ENCODE measurements at places on chromosomes 12 and 14. TPM values are rescaled to one million over a fixed set of nuclear protein-coding genes. Genes with fewer than 3 reads are reported as not detected.

Gene CLEC4C
- not detected for total RNA-seq

Gene LAG3
- total RNA-seq: 0.58 TPM

Gene FOXG1
- total RNA-seq: not detected

Gene CHST11
- total RNA-seq: 5.3 TPM

Gene LRCOL1
- not detected for total RNA-seq

Gene NCKAP5L
- total RNA-seq: 23.1 TPM

Gene IL26
- total RNA-seq: not detected

Gene M6PR
- 130 TPM for total RNA-seq

Gene ATXN2
- total RNA-seq: 70.6 TPM

Gene ANKRD33
- total RNA-seq: not detected

Gene KRT86
- total RNA-seq: 45.1 TPM

Gene USP30
- 4.0 TPM for total RNA-seq

Gene LRRC43
- not detected for total RNA-seq

Gene SYNDIG1L
- total RNA-seq: not detected

Gene PSEN1
- 64.5 TPM for total RNA-seq

Gene NEUROD4
- total RNA-seq: not detected

Gene GPR84
- total RNA-seq: 0.17 TPM

Gene TAS2R8
- not detected for total RNA-seq

Gene ACOT6
- not detected for total RNA-seq

Gene OTOGL
- not detected for total RNA-seq

Gene ALDH1L2
- total RNA-seq: 165 TPM

Gene RNU4-1
- 2,069 TPM for total RNA-seq
